ENCODE measurements at places on chromosomes 3 and 15. TPM values are rescaled to one million over a fixed set of nuclear protein-coding genes. Genes with fewer than 3 reads are reported as not detected.

The SKOR1 gene
- total RNA-seq: 1.4 TPM

The TM6SF1 gene
- 0.58 TPM for total RNA-seq

The LAMB2 gene
- 1.0 TPM for total RNA-seq

The C15orf62 gene
- total RNA-seq: 2.0 TPM

The CACNA2D3 gene
- not detected for total RNA-seq

The TRH gene
- total RNA-seq: not detected

The TPRG1 gene
- 5.7 TPM for total RNA-seq

The DIS3L gene
- 39.8 TPM for total RNA-seq

The PEX5L gene
- not detected for total RNA-seq

The GNAT1 gene
- not detected for total RNA-seq

The CHRM5 gene
- total RNA-seq: not detected

The PPARG gene
- total RNA-seq: not detected

The FURIN gene
- total RNA-seq: 45.1 TPM

All from naive thymus-derived CD8-positive, alpha-beta T cell (primary cell).